ENCODE measurements at places on chromosomes 11 and 22.

- no peak for DNase-seq
These were observed 76.0 kb downstream of the FDX1 start for GRCh38 chr11:110505528-110506284.

GRCh38 chr11:85021058-85021457 lies 606.1 kb downstream of the DLG2 start:
- no peak for DNase-seq

GRCh38 chr22:35349704-35350538 lies 31.0 kb upstream of the HMOX1 start:
- DNase-seq: no peak

GRCh38 chr11:71281831-71282230 lies 29.5 kb upstream of the SHANK2 start:
- no peak for DNase-seq

- no peak for DNase-seq
These were observed 26.0 kb upstream of the TTC12 start for GRCh38 chr11:113288286-113288863.

GRCh38 chr11:96307776-96308140 lies 35.2 kb downstream of the MAML2 start:
- no peak for DNase-seq

DNA sequence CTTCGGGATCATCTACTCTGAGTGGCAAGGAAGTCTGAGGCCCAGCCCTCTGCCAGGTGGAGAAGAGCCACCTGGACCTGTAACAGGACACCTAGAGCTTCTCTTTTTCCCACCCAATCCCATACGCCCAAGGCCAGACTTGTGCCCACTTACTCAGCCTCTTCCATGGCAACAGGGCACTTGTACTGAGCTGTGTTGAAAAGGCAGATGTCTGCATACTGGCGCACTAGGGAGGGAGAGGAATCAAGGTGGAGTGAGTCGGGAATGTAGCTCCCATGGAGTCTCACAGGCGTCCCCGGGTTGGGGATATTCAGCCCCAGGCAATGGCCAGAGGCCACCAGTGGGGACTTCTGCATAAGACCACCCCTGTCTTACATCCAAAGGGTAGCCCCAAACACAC lies 36.1 kb downstream of the TPBGL start:
- no peak for DNase-seq

Measured in activated CD8-positive, alpha-beta memory T cell treated with anti-CD3 and anti-CD28 coated beads for 48 hours (primary cell).